Suppressor macrophage (primary cell): ENCODE measurements at places on chromosomes 16 and 17.

- DNase-seq, result no peak
Measured at GRCh38 chr17:8038954-8039610, at the start of gene ALOX15B. ALOX15B (plus strand) TSS chr17:8039059; CDS start chr17:8039156, 97 bp downstream.

GRCh38 chr16:81996664-81997509 lies 14.4 kb downstream of the SDR42E1 start:
- peak; percentile 24 for DNase-seq

- peak; percentile 22 for DNase-seq
Measured at GRCh38 chr17:55576237-55576995, 65.2 kb upstream of the SMIM36 start.

GRCh38 chr17:16001226-16001897 lies 1.7 kb downstream of the TTC19 start:
- peak; percentile 20 for DNase-seq

DNA sequence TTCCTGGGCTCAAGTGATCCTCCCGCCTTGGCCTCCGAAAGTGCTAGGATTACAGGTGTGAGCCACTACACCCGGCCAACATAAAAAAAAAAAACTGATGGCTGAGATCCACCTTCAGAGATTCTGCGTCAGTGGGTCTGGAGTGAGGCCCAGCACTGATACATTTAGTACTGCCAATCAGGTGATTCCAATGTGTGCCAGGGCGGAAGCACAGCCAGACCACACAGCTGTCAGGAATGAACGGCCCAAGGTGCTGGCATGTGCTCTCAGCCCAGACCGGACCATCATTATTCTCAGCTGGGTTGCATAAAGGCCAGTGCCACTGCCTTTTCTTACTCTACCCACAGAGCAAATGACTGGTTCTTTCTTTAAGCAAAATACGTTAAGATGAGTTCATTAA lies 1.2 kb upstream of the BCO1 start:
- no peak for DNase-seq

DNA sequence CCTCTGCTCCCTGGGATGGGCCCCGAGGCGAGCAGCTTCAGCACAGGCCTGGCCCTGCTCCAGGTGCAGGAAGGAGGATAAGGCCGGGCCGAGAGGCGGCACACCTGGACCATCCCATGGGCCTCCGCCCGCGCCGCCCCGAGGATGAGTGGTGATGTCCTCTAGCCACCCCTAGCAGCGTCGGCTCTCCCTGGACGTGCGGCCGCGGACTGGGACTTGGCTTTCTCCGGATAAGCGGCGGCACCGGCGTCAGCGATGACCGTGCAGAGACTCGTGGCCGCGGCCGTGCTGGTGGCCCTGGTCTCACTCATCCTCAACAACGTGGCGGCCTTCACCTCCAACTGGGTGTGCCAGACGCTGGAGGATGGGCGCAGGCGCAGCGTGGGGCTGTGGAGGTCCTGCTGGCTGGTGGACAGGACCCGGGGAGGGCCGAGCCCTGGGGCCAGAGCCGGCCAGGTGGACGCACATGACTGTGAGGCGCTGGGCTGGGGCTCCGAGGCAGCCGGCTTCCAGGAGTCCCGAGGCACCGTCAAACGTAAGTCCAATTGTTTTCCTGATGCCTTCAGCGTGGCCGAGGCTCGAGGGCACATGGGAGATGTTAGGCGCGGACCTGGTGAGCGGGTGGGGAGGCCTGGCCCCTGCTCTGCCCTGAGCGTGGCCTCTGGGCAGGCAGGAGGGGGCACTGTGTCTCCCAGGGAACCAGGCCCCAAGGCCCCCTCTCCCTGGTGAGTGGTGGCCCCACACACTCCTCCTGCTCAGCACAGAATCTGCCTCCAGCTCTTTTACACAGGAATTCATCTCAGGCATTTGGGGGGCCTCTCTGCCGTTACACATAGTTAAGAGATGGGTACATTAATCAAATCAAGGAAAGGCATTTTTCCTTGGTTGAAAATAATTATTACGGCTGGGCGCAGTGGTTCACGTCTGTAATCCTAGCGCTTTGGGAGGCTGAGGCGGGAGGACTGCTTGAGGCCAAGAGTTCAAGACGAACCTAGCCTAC lies 855 bp downstream of the TMEM204 start:
- no peak for DNase-seq

DNA sequence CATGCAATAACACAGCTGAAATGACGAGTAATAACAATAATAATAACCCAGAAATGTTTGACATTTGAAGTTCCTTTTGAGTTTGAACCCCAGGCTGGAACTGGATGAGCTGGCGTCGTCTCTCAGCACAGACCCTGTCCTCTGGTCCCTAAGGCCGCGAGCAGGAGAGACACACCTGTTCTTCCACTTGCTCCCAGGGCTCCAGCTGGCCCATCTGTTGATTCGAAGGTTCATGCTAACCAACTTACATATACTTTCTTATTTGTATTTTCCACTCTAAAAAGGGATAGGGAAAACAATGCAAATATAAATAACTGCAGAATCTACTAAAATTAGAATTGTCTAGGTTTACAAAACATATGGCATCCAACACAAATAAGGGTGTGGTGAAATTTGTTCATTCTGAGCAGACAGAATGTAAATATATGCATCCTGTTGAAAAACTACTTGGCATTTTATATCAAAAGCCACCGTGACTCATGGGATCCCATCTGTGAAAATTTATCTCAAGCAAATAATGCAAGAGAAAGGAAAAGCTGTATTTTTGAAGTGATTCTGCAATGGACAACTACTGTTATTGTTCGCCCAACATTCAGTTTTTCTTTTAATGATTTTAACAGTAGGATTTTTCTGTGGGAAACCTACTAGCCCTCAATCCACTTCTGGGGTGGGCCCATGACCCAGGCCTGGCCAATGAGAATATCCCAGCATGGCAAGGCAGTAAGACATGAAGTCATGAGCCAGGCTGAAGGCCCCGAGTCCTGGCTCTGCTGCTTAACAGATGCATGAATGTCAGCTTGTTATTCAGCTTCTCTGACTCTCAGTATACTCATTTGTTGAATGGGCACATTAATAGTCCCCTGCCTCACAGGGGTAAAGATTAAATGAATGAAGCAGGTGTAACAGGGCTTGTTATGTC lies 13.2 kb upstream of the RGS9 start:
- no peak for DNase-seq

DNA sequence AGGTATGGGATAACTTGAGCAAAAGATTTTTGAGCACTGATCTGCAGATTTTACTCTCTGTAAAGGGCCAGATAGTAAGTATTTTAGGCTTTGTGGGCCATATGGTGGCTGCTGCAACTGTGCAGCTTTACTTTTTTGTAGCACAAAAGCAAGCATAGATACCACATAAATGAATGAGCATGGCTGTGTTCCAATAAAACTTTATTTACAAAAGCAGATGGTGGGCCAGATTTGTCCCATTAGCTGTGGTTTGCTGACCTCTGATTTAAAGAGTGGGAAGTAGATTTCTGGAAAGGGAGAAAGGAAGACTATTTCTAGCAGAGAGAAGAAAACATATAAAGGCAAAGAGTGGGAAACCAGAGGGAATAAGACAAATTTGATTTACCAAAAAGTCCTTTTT lies 298.5 kb upstream of the HSBP1 start:
- DNase-seq, result no peak

- peak; percentile 28 for DNase-seq
Measured at GRCh38 chr16:66266436-66267291, 99.8 kb upstream of the CDH5 start.

GRCh38 chr16:85555719-85556455 lies 57.2 kb upstream of the GSE1 start:
- peak; percentile 46 for DNase-seq

DNA sequence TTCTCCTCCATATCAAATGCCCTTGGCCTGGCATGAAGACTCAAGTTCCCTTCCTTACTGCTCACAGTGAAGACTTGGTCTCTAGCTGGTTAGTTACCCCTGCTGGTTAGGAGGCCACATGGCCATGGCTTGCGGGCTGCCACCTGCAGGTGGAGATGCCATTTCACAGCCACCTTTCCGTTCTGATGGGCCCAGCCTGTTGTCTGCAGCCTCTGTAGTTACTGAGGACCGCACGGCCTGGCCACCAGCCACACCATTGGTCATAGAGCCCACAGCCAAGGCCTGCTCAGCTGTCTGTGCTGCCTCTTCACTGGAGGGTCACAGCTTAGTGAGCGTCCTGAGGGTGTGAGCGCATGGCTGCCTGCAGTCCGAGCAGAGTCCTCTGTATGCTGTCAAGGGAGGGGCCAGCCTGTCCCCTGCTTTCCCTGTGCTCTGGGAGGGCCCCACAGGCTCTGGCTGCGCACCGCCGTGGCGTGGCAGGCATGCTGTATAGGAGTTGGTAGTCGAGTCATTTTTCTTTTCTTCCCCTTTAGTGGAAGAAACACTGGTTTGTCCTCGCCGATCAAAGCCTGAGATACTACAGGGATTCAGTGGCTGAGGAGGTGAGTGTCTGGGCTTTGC lies 59.2 kb downstream of the PLD6 start:
- no peak for DNase-seq

- DNase-seq, result no peak
Measured at GRCh38 chr16:75614066-75614897, 8.8 kb downstream of the ADAT1 start.

- no peak for DNase-seq
Measured at GRCh38 chr16:60681043-60681442, 1355.2 kb downstream of the CDH8 start.

GRCh38 chr17:74326506-74326905 lies 480 bp downstream of the KIF19 start:
- no peak for DNase-seq

DNA sequence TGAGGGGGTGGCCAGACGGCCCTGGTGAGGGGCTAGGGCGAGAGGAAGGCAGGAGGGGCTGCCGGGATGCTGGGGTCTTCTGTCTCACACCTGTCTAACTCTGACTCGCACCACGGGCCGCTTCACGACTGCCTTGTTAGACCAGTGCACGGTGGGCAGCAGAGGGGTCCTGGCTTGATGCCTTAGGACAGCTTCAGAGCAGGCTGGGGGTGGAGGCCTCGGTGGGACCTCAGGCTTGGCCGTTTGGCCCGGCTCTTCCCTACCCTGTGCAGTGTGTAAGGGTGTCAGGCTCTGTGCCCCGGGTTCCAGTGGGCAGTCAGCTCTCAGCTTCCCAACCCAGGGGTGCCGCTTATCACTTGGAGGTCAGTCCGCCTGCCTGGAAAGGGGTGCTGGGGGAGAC lies 100.7 kb downstream of the OR1D5 start:
- DNase-seq, result no peak

- DNase-seq, result no peak
Measured at GRCh38 chr16:28937222-28937876, 5.6 kb downstream of the CD19 start.

GRCh38 chr17:69043098-69043734 lies 17.5 kb downstream of the ABCA9 start:
- peak; percentile 32 for DNase-seq

DNA sequence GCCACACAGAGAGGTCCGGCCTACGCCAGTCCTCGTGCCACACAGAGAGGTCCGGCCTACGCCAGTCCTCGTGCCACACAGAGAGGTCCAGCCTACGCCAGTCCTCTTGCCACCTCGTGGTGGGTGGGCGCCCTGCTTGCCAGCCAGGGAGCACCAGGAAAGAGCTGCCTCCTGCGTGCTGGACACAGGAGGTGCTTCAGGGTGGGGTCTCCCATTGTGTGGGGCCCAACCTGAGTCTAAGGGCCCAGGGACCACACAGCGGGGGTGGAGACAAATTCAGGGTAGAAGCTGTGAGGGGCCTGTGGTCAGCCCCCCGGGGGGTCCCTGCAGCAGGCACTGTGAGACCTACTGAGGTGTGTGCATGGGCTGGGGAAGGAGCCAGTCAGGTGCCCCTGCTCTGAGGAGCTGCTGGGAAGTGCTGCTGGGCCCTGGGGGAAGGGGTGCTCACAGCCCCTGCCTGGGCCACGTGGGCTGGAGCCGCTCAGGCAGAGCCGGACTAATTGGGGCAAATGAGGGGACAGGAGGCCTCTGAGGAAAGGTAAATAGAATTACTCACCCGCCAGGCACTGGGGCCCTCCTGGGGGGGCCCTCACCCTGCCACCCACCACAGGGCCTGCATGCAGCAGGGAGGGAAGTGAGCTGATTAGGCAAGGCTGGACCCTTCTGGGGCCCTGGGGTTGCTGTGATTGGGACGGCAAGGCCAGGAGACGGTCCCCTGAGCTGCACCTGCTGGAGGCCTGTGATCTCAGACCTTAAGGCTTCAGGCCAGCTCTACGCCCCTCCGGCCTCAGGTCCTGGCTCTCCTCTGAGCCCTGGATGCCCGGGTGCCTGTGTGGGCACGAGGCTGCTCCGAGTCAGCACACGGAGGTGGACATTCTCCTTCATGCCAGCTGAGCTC lies 11.0 kb downstream of the GCGR start:
- no peak for DNase-seq

- no peak for DNase-seq
Measured at GRCh38 chr16:11511328-11511727, 75.4 kb downstream of the LITAF start.

DNA sequence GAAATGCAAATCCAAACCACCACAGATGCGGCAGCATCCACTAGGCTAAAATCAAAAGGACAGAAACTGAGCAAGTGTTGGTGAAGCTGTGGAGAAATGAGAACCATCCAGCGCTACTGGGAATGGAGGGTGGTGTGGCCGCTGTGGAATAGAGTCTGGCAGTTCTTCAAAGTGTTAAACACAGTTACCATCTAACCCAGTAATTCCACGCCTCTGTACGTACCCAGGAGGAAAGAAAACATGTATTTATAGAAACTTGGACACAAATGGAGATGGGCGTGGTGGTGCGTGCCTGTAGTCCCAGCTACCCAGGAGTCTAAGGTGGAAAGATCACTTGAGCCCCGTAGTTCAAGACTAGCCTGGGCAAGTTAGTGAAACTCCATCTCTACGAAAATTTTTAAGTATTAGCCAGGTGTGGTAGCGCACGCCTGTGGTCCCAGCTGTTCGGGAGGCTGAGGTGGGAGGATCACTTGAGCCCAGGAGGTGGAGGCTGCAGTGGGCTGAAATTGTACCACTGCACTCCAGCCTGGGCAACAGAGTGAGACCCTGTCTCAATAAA lies 11.6 kb downstream of the SLC25A10 start:
- DNase-seq, result no peak

GRCh38 chr17:72730077-72730476 lies 362.4 kb downstream of the SLC39A11 start:
- peak; percentile 37 for DNase-seq

DNA sequence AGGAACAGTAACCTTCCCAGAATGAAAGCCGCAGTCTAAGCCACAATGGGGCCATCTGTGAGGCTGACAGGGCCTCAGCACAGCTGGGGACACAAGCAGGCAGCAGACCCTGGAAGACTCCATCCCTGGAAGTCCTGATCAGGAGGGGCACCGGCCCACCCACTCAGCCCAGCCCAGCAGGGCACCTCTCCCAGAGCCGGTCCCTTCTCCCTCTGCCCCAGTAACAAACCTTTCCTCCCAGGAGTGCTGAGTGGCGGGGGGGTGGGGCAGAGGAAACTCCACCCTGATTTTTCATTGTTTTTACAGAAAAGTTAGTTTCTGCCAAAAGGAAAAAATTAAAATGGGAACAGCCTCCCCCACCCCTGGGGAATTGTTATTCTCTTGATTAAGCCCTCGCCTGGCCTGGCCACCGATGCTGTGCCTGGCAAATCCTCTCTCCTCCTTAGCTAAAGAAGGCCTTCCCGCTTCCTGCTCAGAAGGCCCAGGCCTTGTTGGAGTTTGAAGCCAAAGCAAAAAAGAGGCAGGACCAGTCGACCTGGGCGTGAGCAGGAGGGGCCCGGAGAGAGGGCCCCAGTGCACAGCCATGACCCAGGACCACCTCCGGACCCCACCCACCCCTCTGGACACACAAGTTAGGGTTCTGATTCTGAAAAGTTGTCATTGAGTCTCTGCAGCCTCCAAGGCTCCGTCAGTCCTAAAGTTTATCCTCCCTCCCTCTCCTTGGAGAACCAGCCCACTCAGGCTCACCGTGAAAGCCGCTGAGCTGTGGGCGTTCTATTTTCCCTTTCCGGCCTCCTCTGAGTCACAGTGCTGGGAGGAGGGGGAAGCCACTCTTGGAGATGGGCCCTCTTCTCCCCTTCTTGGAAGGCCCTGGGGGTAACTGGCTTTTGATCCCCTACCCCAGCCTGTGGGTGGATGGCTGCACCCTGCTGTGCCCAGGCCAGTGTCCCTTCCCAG lies 128.4 kb upstream of the TNRC6C start:
- DNase-seq, result peak; percentile 79
